ENCODE measurements at places on chromosomes 12 and 14.

- H3K27me3 ChIP-seq: no peaks in the 10 kb centered on the region
- H3K4me1 ChIP-seq: no peaks in the 10 kb centered on the region
Measured at GRCh38 chr14:31967669-31967975, 109.5 kb upstream of the ARHGAP5 start.

DNA sequence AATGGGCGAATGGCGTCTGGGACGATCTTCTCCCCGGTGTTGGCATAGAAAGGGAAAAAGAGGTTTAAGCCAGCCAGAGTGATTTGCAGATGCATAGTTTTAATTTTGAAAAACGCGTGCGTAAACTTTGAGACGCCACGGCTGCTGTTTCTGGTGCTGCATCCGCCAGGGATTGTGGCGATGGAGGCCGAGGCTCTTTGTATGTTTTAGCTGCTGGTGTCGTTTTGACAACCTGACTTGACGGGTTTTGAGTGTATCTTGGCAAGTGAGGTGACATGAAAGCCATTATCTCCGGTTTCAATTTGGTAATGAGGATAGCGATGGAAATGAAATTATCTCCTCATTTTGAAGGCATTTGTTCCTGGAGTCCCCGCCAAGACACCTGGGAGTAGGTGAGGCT is 1.6 kb downstream of the PTGDR start:
- H3K27ac ChIP-seq: no peak overlapping the region
- no peak for DNase-seq
- H3K27me3 ChIP-seq: peaks cover 29% of the 10 kb centered on the region
- no peaks in the 10 kb centered on the region for H3K36me3 ChIP-seq
- peak overlapping the region; percentile 13 for H3K4me3 ChIP-seq

GRCh38 chr12:101859664-101860607 is 17.4 kb upstream of the DRAM1 start:
- H3K4me3 ChIP-seq: no peak overlapping the region
- no peaks in the 10 kb centered on the region for H3K27me3 ChIP-seq
- H3K27ac ChIP-seq: no peak overlapping the region
- DNase-seq: no peak
- H3K4me1 ChIP-seq: peaks cover 3% of the 10 kb centered on the region

GRCh38 chr14:60760644-60761364 is 26.2 kb downstream of the MNAT1 start:
- no peak overlapping the region for H3K27ac ChIP-seq
- no peak overlapping the region for H3K4me3 ChIP-seq
- no peaks in the 10 kb centered on the region for H3K36me3 ChIP-seq
- H3K27me3 ChIP-seq: no peaks in the 10 kb centered on the region
- H3K4me1 ChIP-seq: no peaks in the 10 kb centered on the region

GRCh38 chr12:85849344-85849743 is 13.1 kb upstream of the RASSF9 start:
- no peak for DNase-seq
- H3K4me3 ChIP-seq: no peak overlapping the region
- no peaks in the 10 kb centered on the region for H3K36me3 ChIP-seq
- no peak overlapping the region for H3K27ac ChIP-seq
- H3K27me3 ChIP-seq: no peaks in the 10 kb centered on the region

- no peak overlapping the region for H3K4me3 ChIP-seq
- no peak overlapping the region for H3K27ac ChIP-seq
- peak; percentile 44 for DNase-seq
- H3K4me1 ChIP-seq: peaks cover 3% of the 10 kb centered on the region
- no peaks in the 10 kb centered on the region for H3K36me3 ChIP-seq
- H3K27me3 ChIP-seq: no peaks in the 10 kb centered on the region
Measured at GRCh38 chr14:32010604-32011125, 66.4 kb upstream of the ARHGAP5 start.

GRCh38 chr14:100588671-100589070 is 1.5 kb upstream of the BEGAIN start:
- H3K27ac ChIP-seq: no peak overlapping the region
- DNase-seq: no peak
- peaks cover 13% of the 10 kb centered on the region for H3K27me3 ChIP-seq
- H3K4me3 ChIP-seq: no peak overlapping the region
- no peaks in the 10 kb centered on the region for H3K36me3 ChIP-seq
- H3K4me1 ChIP-seq: no peaks in the 10 kb centered on the region

GRCh38 chr14:105205673-105206208 is 24.6 kb upstream of the NUDT14 start:
- H3K4me3 ChIP-seq: no peak overlapping the region
- no peak for DNase-seq
- peaks cover 2% of the 10 kb centered on the region for H3K4me1 ChIP-seq
- peaks cover 3% of the 10 kb centered on the region for H3K36me3 ChIP-seq
- no peak overlapping the region for H3K27ac ChIP-seq

- H3K27me3 ChIP-seq: no peaks in the 10 kb centered on the region
- no peak overlapping the region for H3K27ac ChIP-seq
Measured at GRCh38 chr14:94599656-94600004, 12.6 kb upstream of the SERPINA3 start.

- DNase-seq: peak; percentile 67
- peaks cover 8% of the 10 kb centered on the region for H3K36me3 ChIP-seq
- peak overlapping the region; percentile 81 for H3K27ac ChIP-seq
- no peaks in the 10 kb centered on the region for H3K27me3 ChIP-seq
- peaks cover 11% of the 10 kb centered on the region for H3K4me1 ChIP-seq
Measured at GRCh38 chr12:53251477-53252348, 16.4 kb upstream of the ESPL1 start.

GRCh38 chr12:116441292-116441691 is 117.9 kb upstream of the MAP1LC3B2 start:
- no peaks in the 10 kb centered on the region for H3K4me1 ChIP-seq
- H3K36me3 ChIP-seq: no peaks in the 10 kb centered on the region
- no peaks in the 10 kb centered on the region for H3K27me3 ChIP-seq
- H3K4me3 ChIP-seq: no peak overlapping the region
- DNase-seq: no peak
- no peak overlapping the region for H3K27ac ChIP-seq

- no peak overlapping the region for H3K4me3 ChIP-seq
- H3K27ac ChIP-seq: no peak overlapping the region
- no peak for DNase-seq
- no peaks in the 10 kb centered on the region for H3K4me1 ChIP-seq
- H3K27me3 ChIP-seq: no peaks in the 10 kb centered on the region
- H3K36me3 ChIP-seq: no peaks in the 10 kb centered on the region
Measured at GRCh38 chr14:33657476-33657875, 293.4 kb downstream of the EGLN3 start.

DNA sequence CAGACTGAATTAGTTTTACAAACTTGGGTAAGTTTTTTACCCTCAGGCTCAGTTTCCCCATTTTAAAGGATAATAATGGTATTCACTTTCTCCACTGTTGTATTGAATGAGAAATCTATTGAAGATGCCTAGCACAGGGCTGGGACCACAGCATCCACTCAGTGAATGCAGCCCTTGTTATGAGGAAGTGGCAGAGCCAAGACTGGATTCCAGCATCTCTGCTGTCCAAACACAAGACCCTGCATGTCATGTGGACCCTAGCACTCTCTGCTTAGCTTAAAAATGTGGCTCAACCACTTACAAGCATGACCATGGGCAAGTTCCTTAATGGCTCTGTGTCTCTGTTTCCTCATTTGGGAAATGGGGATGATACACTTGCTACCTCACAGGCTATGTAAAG is 24.1 kb upstream of the TRIM9 start:
- no peaks in the 10 kb centered on the region for H3K36me3 ChIP-seq
- H3K27me3 ChIP-seq: peaks cover 14% of the 10 kb centered on the region
- no peak overlapping the region for H3K27ac ChIP-seq
- no peak overlapping the region for H3K4me3 ChIP-seq
- DNase-seq: no peak

- no peaks in the 10 kb centered on the region for H3K27me3 ChIP-seq
- H3K4me3 ChIP-seq: no peak overlapping the region
- no peak overlapping the region for H3K27ac ChIP-seq
Measured at GRCh38 chr14:64680714-64681065, 23.5 kb upstream of the PLEKHG3 start.

GRCh38 chr12:30795410-30796312 is 40.9 kb upstream of the CAPRIN2 start:
- DNase-seq: peak; percentile 89
- H3K4me3 ChIP-seq: peak overlapping the region; percentile 74
- H3K27ac ChIP-seq: peak overlapping the region; percentile 85
- no peaks in the 10 kb centered on the region for H3K36me3 ChIP-seq
- H3K27me3 ChIP-seq: no peaks in the 10 kb centered on the region

GRCh38 chr14:71597955-71598660 is 334.1 kb upstream of the RGS6 start:
- DNase-seq: no peak
- no peaks in the 10 kb centered on the region for H3K36me3 ChIP-seq
- no peak overlapping the region for H3K27ac ChIP-seq
- no peaks in the 10 kb centered on the region for H3K27me3 ChIP-seq
- no peak overlapping the region for H3K4me3 ChIP-seq
- peaks cover 2% of the 10 kb centered on the region for H3K4me1 ChIP-seq

GRCh38 chr12:9027161-9028059 is 38.1 kb downstream of the KLRG1 start:
- no peaks in the 10 kb centered on the region for H3K4me1 ChIP-seq
- H3K27ac ChIP-seq: no peak overlapping the region
- DNase-seq: no peak
- H3K36me3 ChIP-seq: no peaks in the 10 kb centered on the region

DNA sequence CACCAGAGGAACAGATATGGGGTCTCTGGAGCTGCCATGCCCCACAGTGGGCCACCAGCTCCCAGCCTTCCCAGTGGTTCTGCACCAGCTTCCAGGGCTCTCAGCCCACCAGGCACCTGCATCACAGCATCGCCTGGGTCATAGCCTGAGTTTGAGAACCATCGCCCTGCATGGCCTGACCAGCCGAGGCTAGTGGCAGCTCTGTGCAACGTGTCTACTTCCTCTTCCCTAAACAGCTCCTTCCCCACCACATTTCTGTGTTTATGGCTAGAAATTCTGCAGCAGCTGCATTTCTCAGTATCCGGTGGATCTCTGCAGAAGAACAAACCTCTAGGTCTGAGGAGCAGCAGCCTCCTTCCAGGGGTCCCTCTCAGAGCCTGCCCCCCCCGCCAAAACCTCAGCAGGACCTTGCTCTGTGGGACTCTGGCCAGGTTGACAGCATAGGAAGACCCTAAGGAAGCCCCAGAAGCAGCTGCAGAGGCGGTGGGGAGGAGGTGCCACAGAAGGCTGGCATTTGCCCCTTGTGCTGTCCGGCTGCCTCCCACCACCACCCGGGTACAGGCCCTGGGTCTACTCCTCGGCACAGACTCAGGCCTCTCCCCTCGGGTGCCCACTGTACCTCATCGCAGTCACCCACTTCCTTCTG is 47.7 kb downstream of the PSMA6 start:
- no peak overlapping the region for H3K27ac ChIP-seq
- H3K27me3 ChIP-seq: no peaks in the 10 kb centered on the region
- H3K36me3 ChIP-seq: no peaks in the 10 kb centered on the region
- H3K4me3 ChIP-seq: no peak overlapping the region
- DNase-seq: no peak

GRCh38 chr12:1918081-1918883 is at the start of gene CACNA2D4:
TSS of gene CACNA2D4 (minus strand) at chr12:1918652. CDS start at chr12:1918473, 179 bp downstream.
- H3K4me1 ChIP-seq: no peaks in the 10 kb centered on the region
- no peak for DNase-seq
- peaks cover 24% of the 10 kb centered on the region for H3K27me3 ChIP-seq
- no peak within 1 kb of the TSS for H3K4me3 ChIP-seq
- H3K27ac ChIP-seq: no peak within 1 kb of the TSS

DNA sequence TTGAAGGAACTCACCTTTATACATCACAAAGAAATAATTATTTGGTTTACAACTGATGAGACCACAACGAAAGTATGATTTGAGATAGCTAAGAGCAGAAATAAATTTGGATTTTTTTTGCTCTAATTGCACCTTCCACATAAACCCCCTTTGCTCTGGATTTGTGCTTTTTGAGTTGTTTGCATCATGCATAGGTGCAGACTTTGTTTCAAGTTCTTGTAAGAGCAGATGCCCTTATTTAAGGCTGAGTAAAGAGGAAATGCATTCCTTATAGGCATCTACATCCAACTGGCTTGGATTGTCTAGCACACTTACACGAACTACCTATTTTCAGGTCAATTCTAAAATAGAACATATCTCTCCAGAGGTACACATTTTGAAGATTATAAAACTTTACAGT is 6.6 kb upstream of the CCND2 start:
- no peaks in the 10 kb centered on the region for H3K36me3 ChIP-seq
- H3K4me1 ChIP-seq: no peaks in the 10 kb centered on the region
- no peak overlapping the region for H3K27ac ChIP-seq
- no peak overlapping the region for H3K4me3 ChIP-seq
- no peak for DNase-seq
- H3K27me3 ChIP-seq: peaks cover 57% of the 10 kb centered on the region

GRCh38 chr12:19451196-19451595 is 11.9 kb downstream of the AEBP2 start:
- peaks cover under 1% of the 10 kb centered on the region for H3K36me3 ChIP-seq
- no peak overlapping the region for H3K27ac ChIP-seq
- DNase-seq: peak; percentile 84
- no peaks in the 10 kb centered on the region for H3K27me3 ChIP-seq
- peaks cover 3% of the 10 kb centered on the region for H3K4me1 ChIP-seq

- no peak overlapping the region for H3K27ac ChIP-seq
- H3K4me1 ChIP-seq: peaks cover 3% of the 10 kb centered on the region
- no peaks in the 10 kb centered on the region for H3K36me3 ChIP-seq
- no peak for DNase-seq
Measured at GRCh38 chr12:26226122-26226521, 30.7 kb downstream of the SSPN start.
